ENCODE measurements at places on chromosomes 7 and 10.

- DNase-seq, result no peak
These were observed 143.9 kb upstream of the MGMT start for GRCh38 chr10:129322933-129323820.

GRCh38 chr7:122467661-122468449, 163.3 kb upstream of the FEZF1 start:
- no peak for DNase-seq

- DNase-seq, result no peak
These were observed 106.7 kb upstream of the KDM7A start for GRCh38 chr7:140283472-140283871.

GRCh38 chr10:110005719-110006118, 2.1 kb upstream of the ADD3 start:
- DNase-seq, result no peak

- no peak for DNase-seq
These were observed 21.7 kb upstream of the RET start for GRCh38 chr10:43055217-43055616.

DNA sequence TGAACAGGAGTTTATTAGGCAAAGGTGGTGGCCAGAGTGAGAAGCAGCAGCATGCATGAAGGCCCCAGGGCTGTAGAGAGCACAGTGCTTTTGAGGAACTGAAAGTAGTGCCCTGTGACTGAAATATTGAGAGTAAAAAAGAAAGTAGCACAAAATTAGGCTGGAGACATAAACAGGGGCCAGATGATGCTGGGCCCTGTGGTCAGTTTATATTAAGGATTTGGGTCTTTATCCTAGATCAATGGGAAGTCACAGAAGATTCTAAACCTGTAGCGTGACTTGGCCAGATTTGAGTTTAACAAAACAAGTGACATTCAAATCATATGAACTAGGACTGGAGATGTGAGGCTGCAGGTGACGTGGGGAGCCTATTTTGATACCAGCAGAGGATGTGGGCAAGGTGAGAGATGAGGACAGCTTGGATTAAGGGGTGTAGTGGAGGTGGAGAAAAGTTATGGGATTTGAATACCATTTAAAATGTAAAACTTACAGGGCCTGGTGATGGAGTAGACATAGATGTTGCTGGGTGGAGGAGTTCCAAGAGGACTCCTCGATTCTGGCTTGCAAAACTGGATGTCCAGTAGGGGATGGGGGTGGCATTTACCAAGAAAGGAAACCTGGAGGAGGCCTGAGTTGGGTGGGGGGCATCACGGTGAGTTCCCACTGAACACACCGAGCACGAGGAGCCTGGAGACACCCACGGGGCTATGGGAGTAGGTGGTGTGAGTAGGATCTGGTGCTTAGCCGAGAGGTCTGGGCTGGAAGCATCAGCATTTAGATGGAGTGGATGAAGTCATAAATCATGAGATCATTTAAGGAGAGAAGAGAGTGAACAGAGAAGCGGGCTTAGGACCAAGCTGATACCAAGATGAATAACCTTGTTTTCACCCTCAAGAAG, 52.8 kb downstream of the HHEX start:
- DNase-seq, result no peak

- no peak for DNase-seq
These were observed 295.3 kb downstream of the GRM8 start for GRCh38 chr7:126957443-126957842.

DNA sequence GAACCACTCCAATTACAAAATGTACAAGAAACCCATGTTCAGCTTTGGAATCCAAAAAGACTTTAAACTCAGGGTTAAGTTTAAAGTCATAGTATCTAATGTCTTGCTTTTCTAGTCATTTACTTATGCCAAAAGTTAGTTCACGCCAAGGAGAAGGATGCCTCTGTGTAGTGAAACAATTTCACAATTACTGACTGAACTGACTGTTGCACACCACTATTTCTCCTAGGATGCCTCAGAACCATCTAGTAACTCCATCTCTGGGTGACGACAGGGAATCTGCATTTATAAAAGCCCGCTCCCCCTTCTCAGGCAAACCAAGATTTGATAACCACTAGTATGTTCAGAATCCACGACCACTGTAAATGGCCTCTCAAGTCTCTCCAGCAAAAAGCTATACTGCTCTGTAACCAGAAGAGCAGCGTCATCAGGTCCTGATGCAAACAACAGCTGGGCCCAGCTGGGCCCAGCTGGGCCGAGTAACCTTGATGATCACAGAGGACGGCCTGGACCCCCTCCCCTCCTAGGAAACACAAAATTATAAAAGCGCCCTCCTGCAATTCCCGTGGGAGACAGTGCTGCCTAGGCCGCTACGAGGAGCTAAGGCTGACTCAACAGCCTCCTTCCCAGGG, 680 bp upstream of the ADO start:
- DNase-seq, result no peak

GRCh38 chr10:104034401-104035193, 51.1 kb downstream of the COL17A1 start:
- DNase-seq, result no peak

DNA sequence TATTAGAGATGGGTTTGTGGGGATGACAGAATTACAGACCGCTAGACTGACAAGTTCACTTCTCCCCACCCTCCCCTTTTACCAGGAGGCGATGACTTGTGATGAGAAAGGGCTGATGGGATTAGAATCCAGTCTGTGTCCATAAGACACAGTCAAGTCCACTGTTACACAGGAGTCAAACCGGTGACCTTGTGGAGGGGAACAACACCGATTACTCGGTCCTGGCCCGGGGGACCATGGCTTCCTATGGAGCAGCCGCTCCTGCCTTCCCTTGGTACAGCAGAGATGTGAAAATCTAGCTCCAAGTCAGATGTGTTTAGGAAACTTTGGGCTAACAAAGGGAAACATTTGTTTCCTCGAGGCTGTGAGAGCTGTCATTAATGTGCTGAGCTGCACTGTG, 105.5 kb downstream of the ACTR3B start:
- no peak for DNase-seq

DNA sequence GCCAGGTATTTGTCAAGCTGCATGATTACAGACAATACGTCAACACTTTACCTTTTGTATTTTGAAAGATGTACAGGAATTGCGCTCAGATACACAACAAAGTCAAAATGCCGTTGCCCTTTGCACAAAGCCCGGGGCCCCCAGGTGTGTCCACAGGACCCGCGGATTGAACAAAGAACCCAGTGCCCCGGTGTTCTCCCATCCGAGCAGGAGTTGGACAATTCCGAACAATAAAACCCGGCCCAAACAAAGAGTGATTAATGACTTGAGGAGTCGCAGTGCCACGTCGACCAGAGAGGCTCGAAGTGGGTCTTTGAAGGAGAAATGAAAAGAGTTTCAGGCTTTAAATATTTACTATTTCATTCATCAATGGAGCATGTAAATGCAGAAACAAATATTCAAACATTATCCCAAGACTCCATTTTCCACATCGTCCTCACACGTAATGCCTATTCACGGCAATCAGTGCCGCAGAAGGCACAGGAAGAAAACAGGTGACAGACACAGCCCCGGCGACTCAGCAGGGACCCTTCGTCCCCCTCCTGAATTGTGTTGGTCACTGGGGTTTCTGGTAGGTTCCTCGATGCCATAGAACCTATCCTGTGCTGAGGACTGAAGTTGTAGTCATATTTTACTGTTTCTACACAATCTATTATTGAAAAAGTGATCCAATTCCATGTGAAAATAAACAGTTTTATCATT, 70.9 kb upstream of the MGMT start:
- DNase-seq, result no peak

DNA sequence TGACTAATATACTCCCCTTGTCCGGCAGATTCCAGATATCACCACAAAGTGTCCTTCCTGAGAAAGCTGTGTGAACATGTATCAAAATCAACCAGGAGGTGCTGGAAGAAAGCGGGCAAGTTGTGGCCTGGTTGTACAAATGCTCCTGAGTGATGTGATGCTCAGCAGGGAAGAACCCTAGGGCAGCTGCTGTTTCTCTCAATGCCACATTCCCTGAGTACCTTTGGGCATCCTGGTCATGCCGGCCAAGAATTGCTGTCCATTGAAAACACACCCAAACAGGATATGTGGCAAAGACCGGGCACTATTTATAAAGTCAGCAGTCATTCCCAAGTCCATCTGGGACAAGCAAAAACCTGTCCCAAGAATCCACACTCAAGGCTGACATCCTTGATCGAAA, 7.8 kb upstream of the ADCY1 start:
- DNase-seq, result no peak

DNA sequence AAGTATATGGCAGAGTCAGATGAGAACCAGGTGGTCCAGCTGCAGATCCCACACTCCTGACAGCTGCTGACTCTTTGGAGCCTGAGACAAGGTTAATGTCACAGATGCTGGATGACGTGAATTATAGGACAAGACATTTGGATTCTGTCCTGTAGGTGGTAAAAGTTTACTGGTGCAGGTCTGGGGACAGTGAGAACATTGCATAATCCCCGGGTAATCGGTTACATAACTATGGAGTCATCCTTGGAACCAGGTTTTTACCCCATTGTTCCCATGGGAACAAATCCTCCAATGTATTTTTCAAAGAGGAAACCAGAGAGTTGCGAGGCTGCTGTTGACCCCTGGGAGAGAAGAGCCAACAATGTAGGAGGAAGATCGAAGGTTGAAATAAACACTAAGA, 27.5 kb upstream of the ZCCHC24 start:
- no peak for DNase-seq

GRCh38 chr10:121497513-121498470, 100.5 kb downstream of the FGFR2 start:
- DNase-seq, result no peak

DNA sequence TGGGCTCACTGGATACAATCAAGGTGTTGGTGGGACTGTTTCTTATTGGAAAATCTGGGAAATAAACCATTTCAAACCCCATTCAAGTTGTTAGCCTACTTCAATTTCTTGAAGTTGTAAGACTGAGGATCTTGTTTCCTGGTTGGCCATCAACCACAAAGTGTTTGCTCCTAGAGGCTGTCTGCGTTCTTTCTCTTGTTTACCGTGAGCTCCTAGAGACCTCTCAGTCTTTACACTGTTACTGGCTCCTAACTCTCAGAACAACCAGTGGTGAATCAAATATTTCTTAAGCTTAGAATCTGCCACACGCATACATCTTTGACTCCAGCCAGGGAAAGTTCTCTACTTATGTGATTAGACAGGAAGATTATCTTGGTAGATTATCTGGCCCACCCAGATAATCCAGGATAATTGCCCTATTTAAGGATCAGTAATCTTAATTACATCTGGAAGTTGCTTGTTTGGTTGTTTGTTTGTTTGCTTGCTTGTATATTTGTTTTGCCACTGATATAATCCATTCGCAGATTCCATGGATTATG, 798.7 kb downstream of the IPMK start:
- no peak for DNase-seq

DNA sequence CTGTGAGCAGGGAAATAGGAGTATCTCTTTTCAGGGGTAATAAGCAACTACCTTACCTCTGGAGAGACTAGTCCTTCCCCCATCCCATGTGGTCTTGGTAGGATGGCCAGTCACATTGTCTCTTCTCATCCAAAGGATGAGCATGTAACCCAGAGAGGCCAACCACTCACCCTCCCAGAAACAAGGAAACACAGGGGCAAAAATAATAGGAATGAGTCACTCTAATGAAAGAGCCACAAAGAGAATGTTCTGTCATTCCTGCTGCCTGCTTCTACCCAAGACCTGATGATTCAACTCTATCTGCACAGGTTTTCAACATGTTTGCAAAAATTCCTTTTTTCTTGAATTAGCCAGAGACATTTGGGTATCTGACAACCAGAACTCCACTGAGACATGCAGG, 99.3 kb upstream of the NFE2L3 start:
- DNase-seq, result no peak

DNA sequence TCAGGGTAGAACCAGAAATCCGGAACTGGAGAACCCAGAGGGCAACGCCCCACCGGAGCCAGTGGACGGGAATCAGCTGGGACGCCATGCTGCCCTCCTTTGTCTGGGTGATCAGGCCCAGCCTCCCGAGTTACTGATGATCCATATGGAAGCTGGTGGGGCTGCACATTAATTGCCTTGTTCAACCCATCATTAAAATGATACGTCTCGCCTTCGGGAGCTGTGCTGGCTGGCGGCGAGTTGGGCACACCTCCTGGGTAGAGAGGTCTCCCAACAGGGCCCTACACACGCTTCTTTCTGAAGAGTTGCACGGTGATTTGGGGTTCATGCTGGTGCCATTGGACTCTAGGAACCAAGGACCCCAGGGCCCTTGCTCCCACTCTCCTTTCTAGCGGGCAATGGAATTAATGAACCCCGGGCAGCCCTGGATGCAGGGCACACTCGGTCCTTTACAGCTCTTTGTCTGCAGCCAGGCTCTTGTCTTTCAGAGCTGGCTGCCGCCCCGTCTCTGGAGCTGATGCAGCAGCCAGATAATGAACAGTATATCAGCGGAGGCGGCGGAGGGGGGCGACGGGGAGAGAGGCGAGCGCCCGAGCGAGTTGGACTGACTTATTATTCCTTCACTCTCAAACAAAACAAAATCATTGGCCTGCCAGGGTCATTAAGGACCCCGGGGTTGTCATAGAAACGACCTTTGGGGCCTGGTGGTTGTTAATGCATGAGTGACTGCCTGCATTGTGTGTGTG, 412.2 kb upstream of the ZMIZ1 start:
- no peak for DNase-seq

DNA sequence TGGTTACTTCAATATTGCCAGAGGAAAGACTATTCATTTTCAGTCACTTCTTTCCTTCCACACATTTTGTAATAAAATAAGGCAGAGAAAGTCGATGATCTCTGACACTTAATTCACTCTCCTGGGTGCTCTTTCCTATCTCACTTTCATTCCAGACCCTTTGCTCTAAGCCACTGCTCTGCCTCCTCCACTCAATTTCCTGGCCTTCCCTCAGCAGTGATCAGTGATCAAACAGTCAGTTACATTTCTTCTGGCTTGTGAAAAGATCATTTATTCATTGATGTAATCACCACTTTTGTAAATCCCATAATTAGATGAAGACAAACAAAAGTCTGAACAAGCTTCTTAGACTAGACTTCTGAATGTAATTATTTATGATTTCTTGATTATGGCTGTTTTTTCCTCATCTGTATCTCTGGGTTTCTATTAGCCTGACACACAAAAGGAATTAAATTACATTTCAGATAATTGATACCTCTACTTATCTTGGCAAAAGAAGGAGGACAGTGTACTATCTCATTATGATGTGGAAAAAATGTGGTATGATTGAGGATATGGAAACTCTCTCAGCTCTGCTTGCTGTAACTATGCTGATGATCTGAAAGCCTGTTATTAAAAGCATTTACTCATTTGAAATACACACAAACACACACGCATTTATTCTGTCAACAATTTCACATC, 1102.3 kb downstream of the GRM8 start:
- no peak for DNase-seq

Measured in stimulated activated CD4-positive, alpha-beta T cell treated with anti-CD3 and anti-CD28 coated beads, TNF-alpha, amount 100 ng/mL, for 1 hour (primary cell).